ENCODE measurements at places on chromosomes 3 and 15. TPM values are rescaled to one million over a fixed set of nuclear protein-coding genes. Genes with fewer than 3 reads are reported as not detected.

The DAZL gene
- not detected for total RNA-seq

The ISLR gene
- total RNA-seq: 23.4 TPM

The SLC35G2 gene
- 11.3 TPM for total RNA-seq

The ADPGK gene
- 73.6 TPM for total RNA-seq

The PLS1 gene
- total RNA-seq: 2.5 TPM

The PDCD10 gene
- 62.3 TPM for total RNA-seq

The GOLGA6L7 gene
- total RNA-seq: not detected

The PCLAF gene
- 5.6 TPM for total RNA-seq

The CSPG4 gene
- 70.7 TPM for total RNA-seq

The ZNF662 gene
- 0.85 TPM for total RNA-seq

The GREM1 gene
- 84.7 TPM for total RNA-seq

The GABRG3 gene
- total RNA-seq: not detected

The FAM81A gene
- total RNA-seq: 0.28 TPM

The LTK gene
- 0.19 TPM for total RNA-seq

The JMJD7 gene
- 3.4 TPM for total RNA-seq

The DNAH12 gene
- 0.28 TPM for total RNA-seq

The AGBL1 gene
- total RNA-seq: not detected

The MKRN2OS gene
- not detected for total RNA-seq

The MYRIP gene
- under 0.01 TPM for total RNA-seq

The KLHL25 gene
- total RNA-seq: 5.6 TPM

The NPAP1 gene
- not detected for total RNA-seq

The KLHL40 gene
- not detected for total RNA-seq

The ATP13A5 gene
- total RNA-seq: not detected

The COL6A5 gene
- not detected for total RNA-seq

The POLQ gene
- 11.3 TPM for total RNA-seq

The SKOR1 gene
- under 0.01 TPM for total RNA-seq

The BDH1 gene
- 1.4 TPM for total RNA-seq

The EIF4E3 gene
- 0.58 TPM for total RNA-seq

The POPDC2 gene
- total RNA-seq: 0.56 TPM

The PLSCR2 gene
- total RNA-seq: not detected

The GP9 gene
- total RNA-seq: not detected

The PLXNA1 gene
- total RNA-seq: 40.6 TPM

The SCG3 gene
- total RNA-seq: not detected
